SK-N-MC (cell line): ENCODE measurements at places on chromosomes 1 and 21.

- no peak for DNase-seq
These were observed 4.3 kb downstream of the OSBPL9 start for GRCh38 chr1:51621161-51621560.

DNA sequence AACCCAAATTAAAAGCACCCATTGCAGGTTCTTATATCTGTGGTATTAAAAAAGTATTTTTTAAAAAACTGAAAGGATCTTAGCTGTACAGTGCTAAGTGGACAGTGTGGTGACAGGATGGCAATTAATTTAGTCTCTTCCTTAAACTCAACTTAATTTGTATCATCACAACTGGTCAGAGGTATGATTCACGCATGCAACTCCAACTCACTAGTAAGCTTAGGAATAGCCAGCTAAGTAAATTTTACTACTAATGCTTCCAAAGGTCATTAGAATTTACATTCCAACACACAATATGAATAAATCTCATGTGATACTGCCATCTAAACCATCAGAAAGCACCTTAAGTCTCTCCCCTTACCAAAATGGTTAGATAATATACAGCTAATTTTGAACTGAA is 35.4 kb downstream of the ENAH start:
- no peak for DNase-seq

GRCh38 chr1:25858494-25858893 is 763 bp downstream of the AUNIP start:
- no peak for DNase-seq

DNA sequence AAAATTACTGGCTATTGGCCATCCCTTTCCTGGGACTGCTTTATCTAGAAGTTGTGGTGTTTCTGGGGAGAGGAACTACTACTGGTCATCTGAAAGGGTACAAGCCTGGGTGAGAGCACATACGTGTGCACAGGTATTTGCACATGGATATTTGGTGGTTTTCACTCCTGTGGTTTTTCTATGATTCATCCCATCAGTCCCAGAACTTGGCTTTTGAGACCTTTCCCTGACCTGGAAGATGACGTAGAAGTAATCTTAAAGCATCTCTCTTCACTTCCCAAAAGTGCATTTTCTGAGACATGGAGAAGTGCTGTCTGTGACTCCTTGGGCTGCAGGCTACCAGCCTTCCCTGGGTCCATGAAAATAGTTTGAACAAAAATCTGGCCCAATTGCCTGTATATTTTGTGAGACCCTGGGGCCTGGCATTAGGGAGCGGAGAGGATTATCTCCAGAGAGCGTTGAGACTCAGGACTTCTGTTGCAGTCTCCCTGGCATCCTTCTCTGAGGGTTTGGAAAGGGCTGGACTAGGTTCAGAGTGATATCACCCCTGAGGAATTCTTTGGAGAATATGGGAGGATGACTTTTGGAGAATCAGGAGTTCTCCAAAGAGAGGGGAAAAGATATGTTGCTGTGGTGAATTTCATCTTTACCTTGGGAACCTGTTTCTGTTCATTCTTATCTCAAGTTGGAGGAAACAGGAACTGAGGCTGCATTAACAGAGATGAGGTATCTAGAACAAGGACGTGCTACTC is 130.8 kb downstream of the NOS1AP start:
- DNase-seq, result no peak

DNA sequence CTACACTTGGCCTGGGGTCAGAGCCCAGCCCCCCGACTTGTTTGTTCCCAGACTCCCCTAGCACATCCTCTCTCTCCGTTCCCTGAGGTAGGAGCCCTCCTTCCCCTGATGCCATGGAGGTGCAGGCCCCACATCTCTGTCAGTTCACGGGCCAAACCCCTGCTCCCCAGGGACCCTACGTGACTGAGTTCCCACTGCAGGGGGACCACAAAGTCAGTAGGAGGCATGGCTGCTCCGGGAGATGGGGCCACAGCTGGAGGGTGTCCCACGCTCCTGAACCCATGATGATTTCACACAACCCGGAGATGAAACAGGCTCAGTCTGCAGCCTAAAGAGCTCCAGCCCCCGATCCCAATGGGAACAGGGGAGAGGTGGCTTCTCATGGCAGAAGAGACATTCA is 272.2 kb downstream of the NPHP4 start:
- DNase-seq, result no peak

- DNase-seq, result no peak
These were observed 26.0 kb downstream of the PROX1 start for GRCh38 chr1:214013614-214014377.

- no peak for DNase-seq
These were observed 17.6 kb upstream of the PARP1 start for GRCh38 chr1:226425431-226426031.

DNA sequence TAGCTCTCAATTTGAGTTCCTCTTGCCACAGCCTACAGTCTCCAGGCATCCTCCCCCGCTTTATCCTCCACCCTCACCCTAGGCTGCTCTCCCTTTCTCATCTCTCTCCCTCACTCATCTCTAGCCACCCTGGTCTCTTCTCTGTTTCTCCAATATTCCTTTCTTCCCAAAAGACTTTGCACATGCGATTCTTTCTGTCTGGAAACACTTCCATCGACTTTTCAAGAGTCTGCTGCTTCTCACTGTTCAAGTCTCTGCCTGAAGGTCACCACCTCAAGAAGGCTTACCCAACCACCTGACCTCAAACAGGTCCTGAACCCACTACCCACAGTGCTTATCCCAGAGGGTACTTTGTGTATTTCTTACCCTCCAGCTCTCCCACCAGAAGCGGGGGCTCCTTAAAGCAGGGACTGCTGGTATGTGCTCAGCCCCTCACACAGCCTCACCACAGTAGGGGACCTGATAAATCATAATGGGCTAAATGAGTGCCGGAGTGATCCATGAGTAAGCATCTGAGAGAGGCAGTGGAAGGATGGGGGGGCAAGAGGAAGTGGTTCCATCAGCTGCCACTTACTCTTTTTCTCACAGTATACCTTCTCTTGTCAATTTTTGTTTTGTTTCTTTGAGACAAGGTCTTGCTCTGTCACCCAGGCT is 14.3 kb upstream of the KRTAP19-8 start:
- DNase-seq, result no peak

GRCh38 chr1:224542783-224543440 is 73.2 kb upstream of the CNIH3 start:
- DNase-seq, result peak; percentile 69

- no peak for DNase-seq
These were observed 48.7 kb downstream of the TRIM33 start for GRCh38 chr1:114462341-114462740.

DNA sequence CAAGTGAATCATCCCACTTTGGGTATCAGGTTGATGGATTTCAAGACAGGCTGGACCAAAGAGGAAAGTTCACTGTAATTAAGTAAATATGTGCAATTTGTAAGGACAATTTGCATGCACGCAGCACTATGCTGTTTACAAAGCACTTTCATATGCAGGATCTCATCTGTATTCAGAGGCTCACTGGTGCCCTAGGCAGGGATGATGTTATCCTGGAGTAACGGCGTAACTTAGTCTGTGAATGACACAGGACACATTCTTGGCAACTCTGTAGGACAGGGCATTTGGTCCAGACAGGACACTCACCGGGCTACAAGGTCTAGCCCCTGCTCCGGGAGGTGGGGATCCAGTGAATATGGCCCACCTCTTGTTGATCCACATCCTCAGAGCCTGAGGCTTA is 365.4 kb upstream of the DUSP10 start:
- no peak for DNase-seq

DNA sequence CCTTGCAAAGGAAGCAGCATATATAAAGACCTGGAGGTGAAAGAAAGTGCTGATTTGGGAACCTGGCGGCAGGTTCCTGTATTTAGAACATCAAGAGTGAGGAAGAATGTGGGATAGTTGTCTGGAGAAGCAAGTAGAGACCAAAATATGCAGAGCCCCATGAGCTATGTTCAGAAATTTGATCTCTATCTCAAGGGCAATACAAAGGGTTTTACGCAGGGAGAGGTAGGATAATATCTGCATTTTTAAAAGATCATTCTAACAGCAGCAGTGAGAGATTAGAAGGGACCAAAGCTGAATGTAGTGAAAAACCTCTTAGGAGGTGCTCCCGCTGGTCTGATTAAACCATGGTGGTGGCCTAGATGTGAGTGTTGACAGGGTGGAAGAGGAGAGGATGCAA is 453.9 kb upstream of the PKN2 start:
- no peak for DNase-seq

- DNase-seq, result no peak
These were observed 204.4 kb downstream of the GIPC2 start for GRCh38 chr1:78250201-78250600.

DNA sequence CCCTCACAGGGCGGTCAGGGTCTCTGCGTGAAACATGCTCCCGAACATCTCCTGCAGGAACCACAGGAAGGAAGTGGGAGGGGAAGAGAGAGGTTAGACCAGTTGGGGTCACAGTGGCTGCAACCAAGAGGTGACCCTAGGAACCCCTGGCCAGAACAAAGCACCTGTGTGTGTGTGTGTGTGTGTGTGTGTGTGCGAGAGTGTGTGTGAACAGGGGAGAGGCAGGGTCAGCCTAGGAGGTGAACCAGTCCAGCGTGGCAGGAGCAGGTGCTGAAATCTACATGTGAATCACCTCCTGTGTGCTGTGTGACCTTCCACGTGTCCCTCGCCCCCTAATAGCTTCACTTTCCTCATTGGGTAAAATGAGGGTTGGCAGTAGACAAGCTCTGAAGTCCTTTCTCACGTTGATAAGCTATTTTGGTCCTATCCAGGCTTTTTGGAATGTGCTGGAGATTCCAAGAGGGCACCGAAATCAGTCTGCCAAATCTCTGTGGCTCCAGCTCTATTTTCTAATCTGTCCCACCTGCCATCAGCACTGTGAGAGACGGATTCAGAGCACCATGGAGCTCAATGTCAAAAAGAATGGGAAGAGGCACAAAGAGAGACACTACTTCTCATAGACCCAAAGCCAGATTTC is 27.8 kb downstream of the SLC26A9 start:
- DNase-seq, result no peak

DNA sequence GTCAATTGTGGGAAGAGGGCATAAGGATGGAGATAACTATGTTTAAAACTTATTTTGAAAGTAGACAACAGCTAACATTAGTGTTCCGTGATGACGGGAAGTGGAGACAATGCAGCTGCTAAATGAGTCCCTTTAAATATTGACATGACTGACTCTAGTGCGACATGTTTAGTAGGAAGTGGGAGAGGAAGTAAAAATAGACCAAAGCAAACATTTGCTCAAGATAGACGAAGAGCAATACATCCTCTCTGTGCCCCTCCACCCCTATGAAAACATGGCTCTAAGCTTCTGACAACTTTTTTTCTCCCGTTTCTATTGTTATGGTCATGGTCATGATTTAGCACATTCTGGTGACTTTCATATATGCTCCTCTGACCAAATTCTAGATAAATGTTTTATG is 60.0 kb upstream of the HMCN1 start:
- no peak for DNase-seq

- no peak for DNase-seq
These were observed 927.9 kb upstream of the B3GALT2 start for GRCh38 chr1:194114288-194114687.

- no peak for DNase-seq
These were observed 225.4 kb downstream of the FOXD2 start for GRCh38 chr1:47663286-47663685.

DNA sequence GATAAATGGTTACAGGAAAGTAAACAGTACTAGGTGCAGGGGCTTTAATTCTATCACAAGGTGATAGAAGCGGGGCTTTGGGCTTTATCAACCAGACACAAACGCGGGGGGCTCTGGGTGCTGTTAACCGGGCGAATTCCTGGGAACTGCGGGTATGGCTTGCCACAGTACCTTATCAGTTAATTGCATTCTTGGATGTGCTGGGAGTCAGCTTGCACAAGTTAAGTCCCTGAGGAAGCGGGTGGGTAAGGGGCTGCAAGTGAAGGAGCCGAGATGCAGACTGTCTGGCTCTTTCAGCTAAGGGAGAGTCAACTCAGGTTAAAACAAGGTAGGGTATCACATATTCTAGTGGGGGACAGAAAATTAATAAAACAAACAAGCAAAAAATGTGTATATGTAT is 661 bp downstream of the GBP4 start:
- no peak for DNase-seq

- DNase-seq, result no peak
These were observed 61.0 kb upstream of the ATP1A1 start for GRCh38 chr1:116311756-116312680.

- no peak for DNase-seq
These were observed 72.2 kb downstream of the C21orf91 start for GRCh38 chr21:17746920-17747319.

DNA sequence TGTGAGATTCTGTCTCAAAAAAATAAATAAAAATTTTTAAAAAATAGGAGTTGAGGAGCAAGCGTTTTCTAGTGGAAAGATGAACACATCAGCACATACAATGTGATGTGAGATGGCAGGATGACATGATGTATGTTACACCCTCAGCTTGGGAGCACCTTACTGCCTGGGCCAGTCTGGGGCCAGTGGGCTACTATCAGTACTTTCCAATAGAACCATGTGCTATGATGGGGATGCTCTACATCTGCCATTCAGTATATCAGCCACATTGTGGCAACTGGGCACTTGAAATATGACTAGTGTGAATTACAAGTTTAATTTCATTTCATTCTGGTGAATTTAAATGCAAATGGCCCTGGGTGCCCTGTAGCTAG is 156.0 kb downstream of the PGBD5 start:
- DNase-seq, result no peak

DNA sequence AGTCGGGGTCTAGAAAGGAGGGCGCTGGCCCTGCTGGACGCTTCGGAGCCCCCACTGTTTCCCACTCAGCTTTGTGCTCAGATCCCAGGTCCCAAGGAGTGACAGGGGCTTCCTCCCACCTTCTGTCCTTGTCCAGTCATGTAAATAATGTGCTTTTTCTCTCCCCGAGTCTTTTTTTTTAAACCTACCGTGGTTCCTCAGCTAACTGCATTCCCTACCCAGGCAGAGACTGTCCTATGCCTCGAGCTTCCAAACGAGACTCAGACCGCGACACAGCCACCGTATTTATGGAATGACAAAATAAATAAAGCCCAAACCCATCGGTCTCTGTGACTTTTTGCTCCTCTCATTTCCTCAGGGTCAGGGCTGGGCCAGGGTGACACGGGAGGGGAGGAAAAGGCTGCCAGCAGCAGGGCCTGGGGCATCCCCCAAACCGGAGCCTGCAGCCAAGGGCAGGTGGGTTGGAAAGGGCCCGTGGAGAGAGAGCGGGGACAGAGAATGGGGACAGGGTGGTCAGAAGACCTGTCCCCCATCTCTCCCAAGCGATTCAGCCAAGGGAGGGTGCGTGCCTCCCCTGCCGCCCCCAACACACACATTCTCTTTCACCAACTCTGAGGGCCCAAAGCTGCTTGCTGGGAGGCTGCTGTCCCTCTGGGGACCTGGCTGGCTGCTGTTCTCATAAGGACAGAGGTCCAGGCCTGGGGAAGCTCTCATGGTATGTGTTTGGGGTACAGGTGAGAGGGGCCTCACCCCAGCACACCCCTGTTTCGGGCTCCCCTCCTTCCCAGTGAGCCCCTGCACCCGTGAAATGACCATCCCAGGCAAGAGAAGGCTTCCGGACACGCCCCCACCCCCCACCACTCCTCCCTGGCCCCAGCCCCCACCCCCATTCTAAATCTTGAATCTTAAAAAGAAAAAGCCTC is 55.4 kb downstream of the KCNAB2 start:
- no peak for DNase-seq
